ENCODE measurements at places on chromosomes 7 and 10.

DNA sequence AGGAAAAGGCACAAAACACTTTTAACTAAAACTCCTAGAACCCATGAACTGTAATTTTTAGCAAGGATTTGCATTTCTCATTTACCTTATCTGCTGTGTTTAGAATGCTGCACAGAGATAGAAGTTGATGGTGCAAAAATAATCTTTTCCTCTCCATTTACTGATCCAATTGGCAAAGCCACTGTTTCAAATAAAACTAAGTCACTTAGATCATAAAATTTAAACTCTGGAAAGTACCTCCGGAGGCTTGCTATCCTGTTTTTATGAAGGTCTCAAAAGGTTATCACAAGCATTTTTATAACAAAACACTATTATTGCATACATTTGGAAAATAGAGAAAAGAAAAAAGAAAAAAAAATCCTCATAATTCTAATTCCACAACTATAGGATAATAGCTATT, 7.6 kb downstream of the CPA2 start:
- DNase-seq = no peak

DNA sequence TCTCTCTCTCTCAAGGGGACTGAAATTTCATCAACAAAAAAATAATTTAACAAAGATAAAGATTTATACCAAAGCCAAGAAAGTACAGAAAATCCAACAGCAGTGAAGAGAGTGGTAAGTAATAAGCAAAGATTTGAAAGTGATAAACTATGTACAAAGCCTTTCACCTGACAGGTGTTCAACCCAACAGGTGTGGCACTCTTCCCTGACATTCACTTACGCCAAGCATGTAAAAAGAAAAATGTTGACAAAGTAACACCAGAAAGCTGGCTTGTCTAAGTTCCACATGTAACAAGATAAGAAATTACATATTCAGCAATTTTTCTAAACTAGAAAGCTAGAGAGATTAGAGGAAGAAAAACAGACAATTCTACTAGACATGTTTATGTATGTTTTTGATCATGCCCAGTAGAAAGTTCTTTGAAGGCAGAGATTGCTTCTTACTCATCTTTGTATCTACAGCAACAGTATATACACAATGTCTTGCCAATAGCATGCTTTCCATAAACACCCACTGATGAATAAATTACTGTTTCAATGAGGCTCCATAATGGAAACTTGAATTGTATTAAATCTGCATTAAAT, 468.5 kb downstream of the PARD3 start:
- no peak for DNase-seq

DNA sequence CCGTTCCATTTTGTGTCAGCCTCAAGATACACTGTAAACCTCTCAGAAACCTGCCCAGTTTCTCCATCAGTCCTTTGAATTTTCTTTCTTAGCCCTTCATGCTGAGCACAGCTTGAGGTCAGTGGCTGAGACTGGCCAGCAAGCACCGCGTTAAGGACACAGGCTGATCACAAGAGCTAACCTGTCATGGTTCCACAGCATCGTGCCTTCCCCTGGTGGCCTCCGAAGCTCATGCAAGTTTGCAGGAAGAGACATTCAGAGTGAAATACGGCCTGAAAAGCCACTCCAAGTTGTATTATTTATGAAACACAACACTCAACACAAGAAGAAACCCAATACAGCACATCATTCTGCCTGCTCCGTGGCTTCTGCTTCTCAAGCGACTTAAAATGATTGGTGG, 57.0 kb upstream of the PFKP start:
- no peak for DNase-seq

DNA sequence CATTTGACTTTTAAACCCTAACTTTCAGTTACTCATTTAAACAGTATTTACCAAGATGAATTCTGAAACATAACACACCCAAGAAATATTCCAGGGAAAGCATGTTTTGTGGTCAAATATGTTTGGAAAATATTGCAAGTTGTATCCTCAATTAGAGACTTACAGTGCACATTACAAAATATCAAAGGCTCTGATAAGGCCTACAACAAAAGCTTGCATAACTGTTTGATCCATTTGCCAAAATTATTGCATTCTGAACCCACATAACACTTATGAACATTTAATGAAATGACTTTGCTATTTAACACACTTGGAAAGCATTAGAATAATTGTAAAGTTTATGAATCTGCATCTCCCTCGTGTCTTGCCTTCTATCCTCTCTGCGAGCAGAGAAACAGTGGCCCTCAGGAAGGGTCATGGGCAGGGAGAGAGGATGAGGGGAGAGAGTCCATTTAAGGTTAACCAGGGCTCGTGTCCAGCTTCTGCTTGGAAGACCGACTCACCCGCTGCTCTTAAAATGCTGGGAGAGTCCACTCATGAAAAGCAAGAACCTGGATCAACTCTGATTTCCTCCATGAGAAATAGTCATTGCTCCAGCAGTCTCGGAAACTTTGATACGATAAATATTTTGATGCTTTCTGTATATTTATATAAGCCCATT, 408.2 kb upstream of the ZMIZ1 start:
- DNase-seq = no peak

- no peak for DNase-seq
These were observed 575.7 kb downstream of the PTPRN2 start for GRCh38 chr7:158011941-158012340.

GRCh38 chr10:8193546-8193945, 139.1 kb downstream of the GATA3 start:
- DNase-seq = no peak

- no peak for DNase-seq
These were observed 219.2 kb downstream of the LRMDA start for GRCh38 chr10:75650648-75651047.

GRCh38 chr7:4556868-4557793, 125.0 kb upstream of the FOXK1 start:
- DNase-seq = no peak

DNA sequence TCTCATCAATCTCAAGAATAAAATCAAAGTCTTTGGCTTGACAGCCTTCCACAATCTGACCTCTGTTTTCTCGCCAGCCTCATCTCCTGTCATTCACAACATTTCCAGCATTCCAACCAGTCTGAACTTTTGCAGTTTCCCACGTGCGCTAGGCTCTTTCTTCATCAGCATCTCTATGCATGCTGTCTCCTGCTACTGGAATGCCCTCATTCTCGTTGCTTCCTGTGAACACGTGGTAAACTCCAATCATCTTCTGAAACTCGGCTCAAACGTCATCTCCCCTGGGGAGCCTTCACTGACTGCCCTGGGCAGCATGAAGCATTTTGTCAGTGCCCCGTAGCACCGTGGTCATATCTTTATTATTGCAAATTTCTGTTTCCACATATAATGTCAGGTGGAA, 12.2 kb upstream of the RSBN1L start:
- no peak for DNase-seq

DNA sequence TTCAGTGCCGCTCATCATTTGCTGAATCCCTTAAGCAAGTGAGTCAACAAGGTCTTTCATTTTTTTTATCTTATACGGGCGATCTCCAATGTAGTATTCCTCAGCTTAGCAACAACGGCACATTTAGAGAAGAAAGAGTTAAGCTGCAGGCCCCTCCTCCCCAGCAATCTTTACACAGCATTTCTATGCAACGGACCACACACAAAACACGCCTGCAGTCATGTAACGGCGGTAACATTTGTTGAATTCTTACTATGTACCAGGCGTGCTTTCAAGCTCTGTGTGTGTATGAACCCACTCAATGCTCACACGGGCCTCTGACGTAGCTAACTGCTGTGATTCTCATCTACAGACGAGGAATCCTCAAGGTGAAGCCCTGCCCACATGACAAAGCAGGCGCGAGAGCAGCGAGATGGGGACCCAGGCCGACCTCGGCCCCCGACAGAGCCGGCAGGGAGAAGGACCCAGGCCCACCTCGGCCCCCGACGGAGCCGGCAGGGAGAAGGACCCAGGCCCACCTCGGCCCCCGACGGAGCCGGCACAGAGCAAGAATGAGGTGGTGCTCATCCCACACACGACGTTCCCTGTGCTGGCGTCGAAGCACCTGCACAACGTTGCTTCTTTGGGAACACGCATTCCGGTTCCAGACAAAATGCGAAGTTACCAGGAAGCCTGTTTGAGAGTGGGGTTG, 240.7 kb downstream of the ZMYND11 start:
- DNase-seq = no peak

DNA sequence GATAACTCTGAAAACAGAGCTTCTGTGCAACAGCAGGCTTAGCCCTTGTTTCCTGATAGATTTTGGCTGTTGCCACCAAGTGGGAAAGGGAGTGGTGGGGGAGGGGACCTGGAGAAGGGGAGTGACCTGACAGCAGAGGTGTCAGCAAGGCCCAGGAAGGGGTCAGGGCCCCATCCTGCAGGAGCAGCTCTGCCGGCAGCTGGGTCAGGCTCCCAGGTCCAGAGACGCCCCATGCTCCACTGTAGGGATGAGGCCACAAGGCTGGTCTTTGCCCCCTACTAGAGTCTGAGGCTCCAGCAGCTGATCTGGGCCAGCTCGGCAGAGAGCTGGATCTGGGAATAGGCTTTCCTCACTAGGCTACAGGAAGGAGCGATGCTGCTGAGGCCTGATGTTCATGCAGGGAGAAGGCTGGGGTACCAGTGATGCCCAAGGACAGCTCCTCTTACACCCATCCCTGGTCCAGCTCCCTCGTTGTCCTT, 44.0 kb upstream of the ZMIZ1 start:
- DNase-seq = no peak

DNA sequence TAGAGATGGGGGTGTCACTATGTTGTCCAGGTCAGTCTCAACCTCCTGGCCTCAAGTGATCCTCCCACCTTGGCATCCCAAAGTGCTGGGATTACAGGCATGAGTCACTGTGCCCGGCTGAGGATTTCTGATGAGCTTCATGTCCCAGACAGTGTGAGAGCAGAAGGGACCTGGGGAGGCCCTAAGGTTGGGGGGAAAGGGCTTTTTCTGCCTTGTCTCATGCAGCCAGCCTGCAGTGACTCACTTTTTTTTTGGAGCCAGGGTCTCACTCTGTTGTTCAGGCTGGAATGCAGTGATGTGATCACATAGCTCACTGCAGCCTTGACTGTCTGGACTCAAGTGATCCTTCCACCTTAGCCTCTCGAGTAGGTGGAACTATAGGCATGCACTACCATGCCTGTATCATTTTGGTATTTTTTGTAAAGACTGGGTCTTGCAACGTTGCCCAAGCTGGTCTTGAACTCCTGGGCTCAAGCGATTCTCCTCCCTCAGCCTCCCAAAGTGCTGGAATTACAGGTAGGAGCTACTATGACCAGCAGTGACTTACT, 14.6 kb downstream of the COL26A1 start:
- DNase-seq = no peak

GRCh38 chr10:90695915-90696676, 161.7 kb downstream of the HTR7 start:
- no peak for DNase-seq

GRCh38 chr10:34824870-34825269, 9.8 kb upstream of the PARD3 start:
- no peak for DNase-seq

DNA sequence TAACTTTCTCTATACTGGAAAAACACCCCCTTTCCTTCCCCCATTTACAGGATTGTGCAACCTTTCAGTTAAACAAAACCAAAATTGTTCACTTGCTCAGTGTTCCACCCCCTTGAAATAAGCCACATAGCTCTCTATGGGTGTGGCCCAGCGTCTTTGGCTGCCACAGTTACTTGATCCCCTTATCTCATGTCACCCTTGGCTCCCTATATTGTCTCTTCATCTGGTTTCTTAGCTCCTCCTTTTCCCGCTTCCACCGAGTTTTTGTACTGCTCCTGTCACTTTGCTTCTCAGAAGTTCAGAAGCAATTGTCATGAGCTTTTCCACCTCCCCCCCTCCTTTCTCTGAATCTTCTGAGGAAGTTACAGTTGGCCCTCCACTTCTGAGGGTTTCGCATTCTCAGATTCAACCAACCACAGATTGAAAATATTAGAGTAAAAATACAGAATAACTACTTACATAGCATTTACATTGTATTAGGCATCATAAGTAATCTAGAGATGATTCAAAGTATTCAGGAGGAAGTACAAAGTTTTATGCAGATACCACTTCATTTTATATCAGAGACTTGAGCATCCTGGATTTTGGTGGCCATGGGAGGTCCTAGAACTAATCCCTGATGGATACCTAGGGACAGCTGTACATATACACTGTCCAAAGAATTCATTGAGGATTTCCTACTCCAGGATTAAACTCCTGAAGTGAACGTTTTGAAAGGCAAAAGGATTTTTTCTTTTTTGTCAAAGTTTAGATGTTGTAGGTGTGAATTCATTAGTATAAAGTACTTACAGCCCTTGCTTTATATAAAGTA, 60.4 kb downstream of the ADD3 start:
- peak; percentile 74 for DNase-seq

GRCh38 chr7:37657816-37658215, 25.8 kb upstream of the GPR141 start:
- no peak for DNase-seq

DNA sequence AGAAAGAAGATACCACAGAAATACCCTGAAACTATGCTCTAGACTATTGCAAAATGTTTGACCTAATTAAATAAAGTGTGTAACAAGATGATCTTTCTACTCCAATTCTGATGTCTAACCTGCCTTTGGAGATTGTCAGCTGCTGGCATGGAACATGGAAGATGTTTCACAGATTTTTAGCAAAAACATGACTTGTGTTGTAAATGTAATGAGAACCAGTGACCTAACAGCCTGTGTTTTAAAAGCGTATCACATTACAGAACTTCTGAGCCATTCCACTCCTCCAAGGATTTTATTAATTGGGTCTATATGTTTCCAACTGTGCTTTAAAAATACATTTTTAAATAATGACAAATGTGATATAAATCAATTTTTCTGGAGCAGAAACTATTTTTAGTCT, 526.3 kb upstream of the SEMA3D start:
- DNase-seq = no peak

DNA sequence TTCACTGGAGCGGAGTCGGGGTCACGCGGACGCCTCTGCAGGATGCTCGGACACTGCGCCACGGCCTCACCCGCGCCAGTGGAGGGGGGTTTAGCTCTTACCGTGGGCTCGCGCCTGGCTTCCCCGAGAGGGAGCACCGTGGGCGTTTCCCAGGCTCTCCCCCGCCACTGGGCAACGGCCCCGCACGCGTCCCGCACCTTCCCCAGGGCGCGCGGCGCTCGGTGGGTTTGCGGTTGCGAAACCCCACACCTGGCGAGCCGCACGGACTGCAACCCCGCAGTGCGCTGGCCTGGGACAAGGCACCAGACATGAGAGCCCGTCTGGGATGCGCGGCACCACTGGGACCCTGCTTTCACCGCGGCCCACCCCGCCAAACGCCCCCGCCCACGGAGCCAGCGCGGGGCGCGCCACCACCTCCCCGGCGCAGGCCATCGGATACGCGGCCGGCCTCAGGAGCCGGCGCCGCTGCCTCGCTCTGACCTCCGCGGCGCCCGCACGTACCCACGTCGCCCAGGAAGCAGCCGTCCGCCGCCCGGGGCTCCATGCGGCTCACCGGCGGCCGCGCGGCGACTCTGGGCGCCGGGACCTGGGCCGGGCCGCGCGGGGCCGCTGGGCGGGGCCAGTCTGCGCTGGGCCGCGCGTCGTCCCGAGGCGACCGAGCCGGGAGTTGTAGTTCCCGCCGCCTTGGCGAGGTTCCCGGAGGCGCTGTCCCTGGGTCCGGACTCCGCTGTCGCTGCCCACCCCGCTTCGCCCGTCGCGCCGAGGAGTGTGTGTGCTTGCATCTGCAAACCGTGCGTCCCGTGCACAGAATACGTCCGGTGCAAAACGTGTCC, at the start of gene ASB13:
Gene ASB13 (minus strand): TSS at position 588 of the 833 bp plus-strand sequence. CDS start 44 bp downstream, at position 544.
- peak; percentile 55 for DNase-seq

GRCh38 chr7:102991540-102992214, 78.9 kb downstream of the LRRC17 start:
- DNase-seq = no peak

All from stimulated activated effector memory CD8-positive, alpha-beta T cell treated with anti-CD3 and anti-CD28 coated beads, Interleukin-12 subunit alpha, Interleukin-12 subunit beta, amount 100 ng/mL, for 72 hours (primary cell).